ENCODE measurements at places on chromosomes 3 and 15.

- no peak for DNase-seq
These were observed 21.7 kb upstream of the CCDC39 start for GRCh38 chr3:180700941-180701340.

- no peak for DNase-seq
These were observed 56.8 kb downstream of the KAT2B start for GRCh38 chr3:20097015-20097414.

GRCh38 chr3:65508750-65509422 is 529.8 kb downstream of the MAGI1 start:
- DNase-seq, result no peak

DNA sequence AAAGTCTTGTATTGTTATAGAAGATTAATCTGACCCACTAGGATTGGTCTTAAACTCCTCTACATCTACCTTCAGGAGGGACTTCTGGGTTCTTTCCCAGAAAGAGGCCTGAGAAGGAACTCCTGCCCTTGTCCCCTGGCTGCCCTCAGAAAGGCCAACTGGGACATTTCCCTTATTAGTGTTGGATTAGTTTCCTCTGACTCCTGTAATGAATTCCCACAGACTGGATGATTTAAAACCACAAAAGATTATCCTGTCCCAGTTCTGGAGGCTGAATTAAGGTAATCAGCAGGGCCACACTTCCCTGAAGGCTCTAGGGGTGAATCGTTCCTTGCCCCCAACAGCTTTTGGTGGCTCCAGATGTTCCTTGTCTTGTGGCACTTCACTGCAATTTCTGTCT is 102.8 kb upstream of the NMNAT3 start:
- no peak for DNase-seq

- no peak for DNase-seq
These were observed 75.4 kb downstream of the CDC25A start for GRCh38 chr3:48112813-48113212.

GRCh38 chr3:117010318-117010717 is 300.7 kb downstream of the TUSC7 start:
- no peak for DNase-seq

DNA sequence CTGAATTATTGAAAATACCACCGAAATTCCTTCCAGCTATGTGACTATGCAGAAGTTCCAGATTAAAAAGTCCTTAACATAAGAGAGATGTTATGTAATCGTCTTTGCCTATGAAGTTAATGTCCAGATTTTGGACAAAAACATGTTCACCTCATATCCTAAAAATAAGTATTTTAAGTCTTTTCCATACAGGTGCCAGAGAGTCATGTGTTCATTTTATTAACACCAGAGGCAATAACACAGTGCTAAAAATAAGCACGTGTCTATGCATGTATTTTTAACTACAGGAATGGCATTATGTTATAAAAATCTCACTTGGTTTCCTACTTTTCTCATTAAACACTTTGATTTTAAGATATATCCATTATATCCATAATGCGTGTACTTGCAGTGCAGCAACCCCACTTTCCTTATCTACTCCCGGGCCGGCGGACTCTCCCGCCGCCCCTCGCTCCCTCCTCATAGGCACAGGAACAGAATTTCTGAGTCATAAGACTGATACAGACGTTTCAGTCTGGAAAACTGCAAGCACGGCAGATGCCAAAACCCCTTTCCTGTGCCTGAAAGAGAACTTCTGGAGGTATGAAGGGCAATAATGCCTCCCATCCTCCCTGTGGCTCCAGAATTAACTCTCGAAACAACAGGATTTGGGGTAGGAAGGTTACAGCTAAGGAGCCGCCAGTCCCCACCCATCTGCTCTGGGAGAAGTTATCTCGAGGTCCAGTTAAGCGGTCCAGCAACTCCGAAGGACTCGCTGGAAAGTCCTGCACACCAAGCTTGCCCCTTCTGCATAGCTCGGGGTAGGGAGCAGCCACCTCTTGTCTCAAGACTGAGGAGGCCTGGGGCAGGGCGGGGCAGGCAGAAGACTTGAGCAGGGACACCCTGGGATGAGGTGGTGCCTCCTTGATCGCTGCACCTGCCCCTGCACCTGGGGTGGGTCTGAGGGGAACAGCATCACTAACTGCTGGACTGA is 22.3 kb upstream of the PSTPIP1 start:
- no peak for DNase-seq

All from activated T-cell treated with anti-CD3 and anti-CD28 coated beads for 4 hours (primary cell).